ENCODE measurements at places on chromosomes 5 and 9. TPM values are rescaled to one million over a fixed set of nuclear protein-coding genes. Genes with fewer than 3 reads are reported as not detected.
A peak's percentile ranks its signal among the peaks of the same experiment; 100 is the strongest.

The PCA3 gene
- total RNA-seq: not detected

The CDC20B gene
- total RNA-seq: not detected

The C5 gene
- 3.4 TPM for total RNA-seq

The PCDHB13 gene
- 5.0 TPM for total RNA-seq

The IFNA7 gene
- not detected for total RNA-seq

The RNF130 gene
- total RNA-seq: 55.0 TPM

The GGTA1 gene
- 18.4 TPM for total RNA-seq

- no peak for DNase-seq
These were observed 224.8 kb downstream of the CETN3 start for GRCh38 chr5:90184764-90185163.

DNA sequence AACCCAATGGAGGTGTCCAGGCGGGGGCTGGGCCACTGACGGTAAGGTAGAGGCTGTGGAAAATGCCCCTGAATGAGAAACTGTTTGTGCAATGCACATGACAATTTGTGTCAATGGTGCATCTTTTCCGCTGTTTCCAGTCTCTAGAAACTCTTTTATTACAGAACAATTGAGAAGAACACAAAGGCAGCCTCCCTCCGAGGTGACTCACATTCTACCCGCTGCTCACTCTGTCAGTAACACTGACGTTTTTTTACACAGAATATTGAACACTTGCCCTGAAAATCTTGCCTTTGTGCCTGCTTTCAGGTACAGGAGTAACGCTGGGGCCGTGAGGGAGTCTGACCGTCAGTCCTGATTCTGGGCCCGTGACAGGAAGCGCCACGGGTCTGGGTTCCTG lies 11.7 kb upstream of the TENT4A start:
- no peak for DNase-seq

- DNase-seq: no peak
These were observed 25.6 kb downstream of the SLC6A3 start for GRCh38 chr5:1419476-1420210.

DNA sequence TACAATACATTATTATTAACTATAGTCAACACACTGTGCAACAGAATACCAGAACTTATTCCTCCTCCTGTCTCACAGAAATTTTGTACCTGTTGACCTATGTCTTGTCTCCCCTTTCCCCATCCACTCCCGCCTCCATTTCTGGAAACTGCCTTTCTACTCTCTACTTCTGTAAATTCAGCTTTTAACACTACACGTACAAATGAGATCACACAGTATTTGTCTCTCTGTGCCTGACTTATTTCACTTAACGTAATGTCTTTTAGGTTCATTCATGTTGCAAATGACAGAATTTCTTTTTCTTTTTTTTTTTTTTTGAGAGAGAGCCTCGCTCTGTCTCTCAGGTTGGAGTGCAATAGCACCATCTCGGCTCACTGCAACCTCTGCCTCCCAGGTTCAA lies 19.5 kb downstream of the MEF2C start:
- DNase-seq: no peak

DNA sequence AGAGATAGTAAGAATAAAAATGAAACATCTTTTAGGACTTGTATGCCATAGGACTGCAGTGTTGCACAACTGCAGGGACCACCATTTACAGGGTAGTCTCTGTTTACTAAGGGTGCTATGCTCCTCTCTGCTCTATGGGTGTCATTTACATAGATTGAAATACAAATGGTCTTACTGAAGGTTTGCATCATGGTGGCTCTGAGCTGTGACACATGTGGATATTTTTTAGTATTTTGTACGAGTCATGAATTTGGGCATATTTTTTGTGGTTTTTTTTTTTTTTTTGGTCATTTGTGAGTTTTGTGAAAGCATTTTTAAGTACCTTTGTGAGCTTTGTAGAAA lies 47.4 kb downstream of the CSNK1G3 start:
- no peak for DNase-seq

GRCh38 chr9:111005746-111006470 lies 32.4 kb downstream of the LPAR1 start:
- no peak for DNase-seq

- no peak for DNase-seq
These were observed 75.0 kb downstream of the PBX3 start for GRCh38 chr9:125822160-125822559.

DNA sequence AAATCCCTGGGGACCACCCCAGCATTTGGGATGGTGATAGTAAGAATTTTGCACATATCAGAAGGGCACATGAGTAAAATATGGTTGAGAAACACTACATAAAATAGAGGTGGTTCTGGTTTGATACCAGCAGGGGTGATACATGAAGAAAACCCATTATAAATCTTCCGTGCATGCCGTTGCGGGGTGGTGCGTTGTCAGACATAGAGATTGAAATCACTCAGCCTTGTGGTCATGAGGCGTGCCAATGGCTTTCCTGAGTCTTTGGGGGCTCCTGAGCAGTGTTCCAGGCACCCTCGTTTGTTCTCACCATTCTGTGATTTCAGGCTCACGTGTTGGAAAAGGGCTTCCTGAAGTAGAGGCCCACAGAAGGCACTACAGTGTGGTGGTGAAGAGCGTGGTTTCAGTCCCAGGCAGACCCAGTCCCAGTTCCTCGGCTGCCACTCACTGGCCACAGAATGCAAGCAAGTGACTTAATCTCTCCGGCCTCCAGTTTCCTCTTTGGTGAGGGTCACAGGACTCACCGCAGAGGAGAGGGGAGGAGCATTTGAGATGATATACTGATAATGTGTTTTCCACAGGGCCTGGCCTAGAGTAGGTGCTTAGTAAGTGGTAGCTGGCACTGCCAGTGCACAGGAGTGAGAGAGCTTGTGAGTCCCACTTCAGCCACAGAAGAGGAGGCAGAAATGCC lies 20.5 kb upstream of the GLRX start:
- DNase-seq: peak; percentile 49

DNA sequence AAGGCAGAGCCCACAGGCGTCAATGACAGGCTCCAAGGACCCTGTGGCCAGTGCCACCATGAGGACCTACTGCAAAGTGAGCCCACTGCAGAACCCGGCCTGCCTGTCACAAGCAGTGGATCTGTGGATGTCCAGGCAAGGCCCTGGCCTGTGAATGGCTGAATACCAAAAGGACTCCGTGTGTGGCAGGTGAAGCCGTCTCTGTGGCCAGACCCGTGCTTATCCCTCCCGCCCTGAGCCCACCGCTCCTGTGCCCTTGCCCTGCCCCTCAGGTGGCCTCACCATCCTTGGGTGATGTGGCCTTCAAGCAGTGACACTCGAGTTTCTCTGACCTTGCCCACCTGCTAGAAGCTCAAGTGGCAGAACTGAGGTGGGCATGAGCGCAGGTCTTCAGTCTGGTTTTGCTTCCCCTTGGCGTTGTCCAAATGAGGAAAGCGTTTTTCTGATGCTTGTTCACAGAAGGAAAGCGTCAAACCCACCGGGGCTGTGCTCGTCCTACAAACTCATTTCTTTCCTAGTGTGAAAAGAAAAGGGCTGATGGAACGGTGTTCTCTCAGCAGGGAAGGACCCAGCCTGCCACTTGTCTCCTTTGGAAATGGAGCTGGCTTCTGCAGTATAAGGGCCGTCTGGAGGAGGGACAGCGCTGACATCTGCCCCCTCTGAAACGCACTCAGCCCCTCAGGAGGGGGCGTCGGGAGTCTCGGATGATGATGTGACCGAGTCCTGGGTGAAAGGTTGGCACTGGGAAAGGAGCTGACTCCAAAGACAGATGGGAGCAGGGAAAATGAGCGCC lies 377.7 kb upstream of the IRX4 start:
- DNase-seq: no peak

DNA sequence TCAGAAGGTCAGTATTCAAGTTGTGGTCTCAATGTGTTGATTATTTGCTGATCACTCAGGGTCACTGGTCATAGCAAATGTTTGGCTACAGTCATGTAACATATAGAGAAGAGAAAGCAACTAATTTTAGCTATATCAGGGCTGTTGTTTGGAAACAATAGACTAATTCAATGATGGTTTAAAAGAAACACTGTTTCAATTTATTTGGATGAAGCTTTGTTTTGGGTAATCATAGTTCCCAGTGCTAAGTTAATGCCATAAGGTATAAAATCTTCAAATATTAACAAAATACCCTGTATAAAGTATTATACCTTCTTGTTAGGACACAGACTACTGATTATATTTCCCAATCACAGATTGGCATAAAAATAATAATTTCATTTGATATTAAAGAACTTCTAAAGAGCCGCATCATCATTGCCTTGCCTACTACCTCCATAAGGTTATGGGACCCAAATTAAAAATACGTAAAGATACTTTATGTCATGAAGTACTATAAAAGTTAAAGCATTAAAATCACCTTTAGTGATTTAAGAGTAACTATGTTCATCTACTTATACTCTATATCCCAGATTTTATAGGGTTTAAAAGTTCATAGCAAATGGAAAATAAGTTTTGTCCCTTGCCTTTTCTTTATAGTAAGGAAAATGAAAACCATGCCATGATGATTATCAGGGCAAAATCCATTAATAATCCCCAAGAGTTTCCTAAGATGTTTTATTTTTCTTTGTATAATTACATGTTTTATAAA lies 6.0 kb downstream of the NR3C1 start:
- no peak for DNase-seq

DNA sequence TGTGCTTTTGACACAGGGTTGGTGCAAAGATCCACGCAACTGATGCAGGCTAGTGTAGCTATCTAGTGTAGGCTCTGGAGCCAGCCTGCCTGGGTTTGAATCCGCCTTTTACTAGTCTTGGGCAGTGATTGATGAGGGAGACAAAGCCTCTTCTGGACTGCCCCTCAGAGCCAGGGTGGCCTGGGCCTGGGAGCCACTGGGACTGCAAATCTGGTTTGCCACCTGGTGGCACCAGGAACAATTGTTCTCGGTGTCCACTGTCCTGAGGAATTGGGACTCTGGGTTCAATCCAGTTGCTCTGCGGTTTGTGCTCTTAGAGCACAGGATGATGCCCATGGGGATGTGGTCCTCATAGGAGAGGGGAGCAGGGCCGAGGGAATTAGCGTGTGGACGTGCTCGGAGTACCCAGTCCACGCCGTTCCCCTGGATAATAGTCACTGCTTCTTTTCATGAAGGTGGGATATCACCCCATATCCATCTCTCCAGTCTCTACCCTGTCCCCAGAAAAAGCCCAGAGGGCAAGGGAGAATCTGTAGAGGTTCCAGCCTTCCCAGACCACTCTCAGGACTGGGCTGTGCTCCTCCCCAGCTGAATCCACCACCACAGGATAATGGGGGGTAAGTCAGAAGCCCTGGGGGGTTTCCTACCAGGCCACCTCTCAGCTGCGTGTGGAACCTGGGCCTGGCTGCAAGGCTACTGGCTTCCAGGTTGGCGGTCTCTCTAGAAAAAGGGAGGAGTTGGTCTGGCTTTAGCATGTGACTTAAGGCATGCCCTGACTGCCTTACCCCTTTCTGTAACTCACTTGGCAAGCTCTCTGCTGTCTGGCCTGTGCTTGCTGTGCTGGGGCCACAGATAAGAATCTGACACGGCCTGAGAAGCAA lies 1.9 kb downstream of the B4GALT7 start:
- DNase-seq: no peak

DNA sequence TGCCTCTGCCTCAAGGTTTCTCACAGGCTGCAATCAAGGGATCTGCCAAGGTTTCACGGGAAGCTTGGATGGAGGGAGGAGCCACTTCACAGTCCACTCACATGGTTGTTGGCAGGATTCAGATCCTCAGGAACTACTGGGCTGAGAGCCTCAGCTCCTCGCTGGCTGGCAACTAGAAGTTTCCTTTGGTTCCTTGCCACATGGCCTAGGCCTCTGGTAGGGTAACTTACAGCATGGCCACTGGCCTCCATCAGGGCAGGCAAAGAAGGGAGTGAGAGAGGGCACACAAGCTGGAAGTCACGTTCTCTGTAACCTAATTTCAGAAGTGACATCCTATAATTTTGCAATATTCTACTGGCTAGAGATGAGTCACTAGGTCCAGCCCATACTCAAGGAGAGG lies 32.2 kb downstream of the SPOCK1 start:
- DNase-seq: peak; percentile 84

DNA sequence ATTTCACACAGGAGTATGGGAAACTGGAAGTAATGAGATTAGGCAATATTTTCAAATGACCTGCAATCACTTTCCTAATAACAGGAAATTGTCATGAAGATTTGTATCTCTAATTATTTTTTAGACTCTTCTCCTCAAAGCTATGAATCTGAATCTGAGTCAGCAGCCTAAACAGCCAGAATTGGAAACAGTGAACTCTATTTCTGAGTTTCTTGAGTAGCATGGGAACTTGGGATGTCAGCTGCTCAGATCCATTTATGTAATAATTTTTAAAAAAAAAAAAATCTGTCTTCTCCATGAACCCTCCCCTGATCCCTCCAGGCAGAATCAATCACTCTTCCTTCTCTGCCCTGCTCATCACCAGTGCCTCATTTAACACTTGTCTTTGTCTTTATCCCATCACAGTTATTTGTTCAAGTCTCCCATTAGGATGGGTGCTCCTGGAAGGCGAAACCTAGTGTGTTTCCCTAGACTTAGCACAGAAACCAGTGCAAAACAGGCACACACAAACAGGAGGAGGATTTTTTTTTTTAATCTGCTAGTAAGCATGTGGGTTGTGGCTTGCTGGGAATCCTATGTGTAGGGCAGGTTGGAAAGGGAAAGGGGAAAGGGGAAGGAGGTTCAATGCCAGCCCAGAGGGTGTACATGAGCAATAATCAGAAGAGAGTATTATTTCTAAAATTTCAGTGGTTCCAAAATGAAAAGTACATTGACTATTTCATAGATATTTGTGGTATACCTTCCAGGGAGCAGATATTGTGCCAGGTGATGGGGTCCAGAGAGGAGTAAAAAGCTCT lies 186.8 kb downstream of the TTLL11 start:
- DNase-seq: no peak

DNA sequence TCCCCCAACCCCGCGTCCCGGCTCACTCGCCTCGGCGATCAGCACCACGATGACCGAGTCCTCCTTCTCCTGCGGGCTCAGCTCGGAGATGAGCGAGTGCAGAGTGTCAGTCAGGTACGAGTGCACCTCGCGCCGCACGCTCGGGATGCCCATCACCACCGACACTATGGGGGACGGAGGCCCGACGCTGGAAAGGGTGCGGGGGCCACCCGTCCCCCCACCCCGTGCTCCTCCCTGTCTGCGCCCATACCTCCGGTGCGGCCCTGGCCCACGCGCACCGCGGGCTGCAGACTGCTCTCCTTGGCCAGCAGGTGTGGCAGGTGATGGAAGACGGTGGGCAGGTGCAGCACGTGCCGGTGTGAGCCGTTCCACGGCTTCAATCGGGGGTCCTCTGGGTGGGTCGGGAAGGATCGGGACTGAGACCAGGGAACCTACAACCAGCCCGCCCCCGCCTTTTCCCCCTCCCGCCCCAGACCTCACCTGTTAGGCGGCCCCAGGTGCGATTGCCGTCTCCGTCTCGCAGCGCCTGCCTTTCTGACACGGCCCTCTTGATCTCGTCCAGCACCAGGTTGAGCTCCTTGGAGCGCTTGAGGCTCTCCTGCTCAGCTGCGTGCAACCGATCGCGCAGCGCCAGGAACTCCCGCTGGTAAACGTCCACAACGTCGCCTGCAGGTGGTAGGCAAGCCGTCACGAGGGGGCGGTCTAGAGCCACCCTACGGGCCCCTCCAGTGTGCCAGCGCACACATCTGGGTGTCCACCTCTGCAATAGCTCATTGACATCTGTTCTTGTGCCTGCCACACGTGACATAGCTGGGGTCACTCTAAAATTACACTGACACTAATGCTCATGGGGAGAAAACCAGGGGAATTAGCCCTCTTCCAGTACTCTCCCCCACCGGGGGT lies 5.1 kb downstream of the MGAT4B start:
- DNase-seq: peak; percentile 89
